NCI-H748 treated with DMSO at 0.1 percent for 48 hours (cell line): ENCODE measurements at places on chromosomes 3 and 15.

DNA sequence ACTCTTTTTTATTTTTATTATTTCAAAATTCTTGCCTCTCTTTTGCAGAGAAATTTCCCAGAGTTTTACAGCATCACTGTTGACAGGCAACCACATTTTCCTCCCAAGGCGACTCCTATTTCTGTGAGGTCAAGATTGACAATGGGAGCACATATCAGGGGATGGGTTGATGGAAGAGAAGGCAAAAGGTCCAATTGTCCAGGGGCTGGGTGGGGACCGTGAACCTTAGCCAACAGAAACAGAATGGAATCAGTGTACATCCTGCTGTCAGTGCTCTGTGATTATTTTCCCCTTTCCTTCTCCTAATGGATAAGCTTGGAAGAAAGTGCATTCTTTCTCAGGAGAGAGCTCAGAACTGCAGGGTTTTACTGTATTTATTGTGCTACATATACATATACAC, 42.4 kb downstream of the CNTN6 start:
- DNase-seq: no peak

GRCh38 chr3:126025116-126025729, 56.2 kb downstream of the ROPN1B start:
- no peak for DNase-seq

DNA sequence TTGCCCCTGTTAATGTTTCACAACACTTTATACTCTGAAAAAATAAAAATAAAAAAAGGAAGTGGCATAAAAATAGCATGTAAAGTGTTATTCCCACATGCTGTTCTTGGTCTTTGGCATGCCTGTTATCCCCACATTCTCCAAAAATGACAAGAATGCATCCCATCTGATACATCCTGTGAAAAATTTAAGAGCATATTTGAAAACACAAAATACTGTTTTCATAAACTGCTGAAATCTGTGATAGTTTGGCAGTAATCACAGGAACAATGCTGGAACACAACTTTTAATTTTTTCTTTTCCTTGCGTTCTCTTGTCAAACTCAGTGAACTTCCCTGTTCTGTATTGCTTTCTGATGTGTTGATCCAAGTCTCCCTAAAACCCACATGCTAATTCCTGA, 288.8 kb downstream of the ROBO2 start:
- no peak for DNase-seq

DNA sequence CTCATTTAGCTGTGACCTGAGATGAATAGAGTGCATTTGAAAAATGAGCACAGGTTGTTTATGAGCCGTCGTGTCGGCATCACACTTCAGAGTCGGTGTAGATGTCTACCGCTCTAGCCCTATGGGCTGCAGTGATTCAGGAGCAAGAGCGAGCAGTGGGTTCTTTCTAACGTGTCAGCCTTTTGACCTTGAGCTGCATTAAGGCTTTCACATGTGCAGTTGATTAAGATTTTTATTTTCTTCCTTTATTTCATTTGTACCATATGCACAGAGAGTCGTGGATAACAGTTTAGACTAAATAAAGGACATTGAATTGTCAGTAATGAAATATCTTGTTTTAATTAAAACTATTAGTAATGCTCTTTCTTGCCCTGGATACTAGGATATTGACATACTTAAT, 368.2 kb downstream of the PTPRG start:
- DNase-seq: no peak

- no peak for DNase-seq
Observed at GRCh38 chr3:170670504-170670903, 84.6 kb upstream of the SLC7A14 start.

DNA sequence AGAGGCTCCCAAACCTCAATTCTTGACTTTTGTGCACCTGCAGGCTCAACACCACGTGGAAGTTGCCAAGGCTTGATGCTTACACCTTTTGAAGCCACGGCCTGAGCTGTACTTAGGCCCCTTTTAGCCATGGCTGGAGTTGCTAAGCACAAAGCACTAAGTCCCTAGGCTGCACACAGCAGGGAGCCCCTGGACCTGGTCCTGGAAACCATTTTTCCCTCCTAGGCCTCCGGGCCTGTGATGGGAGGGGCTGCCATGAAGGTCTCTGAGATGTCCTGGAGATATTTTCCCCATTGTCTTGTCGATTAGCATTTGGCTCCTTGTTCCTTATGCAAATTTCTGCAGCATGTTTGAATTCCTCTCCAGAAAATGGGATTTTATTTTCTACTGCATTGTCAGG, 247.1 kb upstream of the ARPP21 start:
- no peak for DNase-seq

DNA sequence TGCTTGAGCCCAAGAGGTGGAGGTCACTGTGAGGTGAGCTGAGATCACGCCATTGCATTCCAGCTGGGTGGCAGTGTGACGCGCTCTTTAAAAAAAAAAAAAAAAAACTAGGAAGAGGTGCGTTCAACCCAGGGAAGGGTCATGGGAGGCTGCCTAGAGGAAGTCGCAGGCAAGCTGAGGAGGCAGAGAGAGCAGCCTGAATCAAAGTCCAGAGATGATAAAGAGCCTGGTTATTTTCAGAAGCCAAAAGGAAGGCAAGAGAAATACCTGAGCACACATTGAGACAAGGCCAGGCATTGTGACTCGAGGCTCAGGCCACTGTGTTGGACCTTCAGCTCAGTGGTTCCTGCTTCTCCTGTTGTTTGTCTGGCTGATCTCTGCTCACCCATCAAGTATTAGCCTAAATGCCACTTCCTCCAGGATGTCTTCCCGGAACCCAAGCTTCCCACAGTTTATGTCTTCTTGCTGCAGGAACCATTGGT, 16.1 kb upstream of the GCNT3 start:
- no peak for DNase-seq
